ENCODE measurements at places on chromosomes 7 and 10.

DNA sequence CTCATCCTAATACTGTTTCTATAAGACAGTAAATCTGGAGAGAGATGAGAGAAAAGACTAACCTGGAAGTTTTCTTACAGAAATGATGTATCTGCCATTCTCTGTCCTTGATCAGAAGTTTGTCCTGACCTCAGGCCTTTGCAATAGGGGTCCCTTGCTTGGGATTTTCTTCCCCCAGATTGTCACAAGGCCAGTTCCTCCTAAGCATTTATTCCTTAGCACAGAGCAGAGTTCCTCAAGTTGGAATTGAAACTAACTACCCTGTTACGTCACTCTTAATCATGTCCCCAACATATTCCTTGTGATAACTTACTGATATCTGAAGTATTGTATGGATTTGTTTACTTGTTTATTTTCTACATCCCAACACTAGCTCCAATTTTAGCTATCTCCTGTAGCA is 202.1 kb downstream of the COBL start:
- no peak for DNase-seq

- no peak for DNase-seq
Measured at GRCh38 chr7:104093127-104093526, 103.7 kb upstream of the RELN start.

DNA sequence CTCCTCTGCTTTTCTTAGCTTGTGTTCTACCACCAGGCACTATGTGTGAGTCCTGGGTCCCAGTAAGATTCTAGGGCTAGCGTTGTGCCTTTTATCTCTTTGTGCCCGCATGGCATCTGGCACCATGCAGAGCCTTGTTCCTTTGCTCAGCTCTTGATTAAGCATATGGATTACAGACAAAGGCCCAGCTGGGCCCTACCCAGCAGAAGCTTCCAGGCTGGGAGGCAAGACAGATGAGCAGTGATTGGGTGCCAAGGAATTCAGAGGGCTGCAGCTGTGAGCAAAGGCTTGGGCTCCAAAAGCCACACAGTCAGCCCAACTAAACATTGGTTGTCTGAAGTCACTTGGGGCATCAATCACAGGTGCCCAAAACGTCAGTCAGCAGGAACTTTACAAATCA is 2.0 kb downstream of the ACSM6 start:
- DNase-seq: no peak

DNA sequence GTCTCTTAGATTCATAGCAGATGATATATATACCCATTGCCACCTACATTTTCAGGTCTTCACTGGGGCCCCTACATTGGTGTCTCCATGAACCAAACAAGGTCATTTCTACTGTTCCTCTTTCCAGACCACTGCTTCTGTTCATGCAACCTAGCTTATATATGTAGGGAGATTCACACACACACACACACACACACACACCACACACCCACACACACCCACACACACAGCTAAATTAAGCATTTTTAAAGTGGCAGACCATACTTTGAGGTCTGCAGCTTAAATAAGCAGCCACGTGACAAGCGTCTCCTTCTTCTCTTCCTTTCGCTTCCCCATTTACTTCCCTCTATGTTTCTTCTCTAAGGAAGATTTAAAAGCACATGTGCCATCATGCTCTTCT is 70.0 kb upstream of the CC2D2B start:
- DNase-seq: no peak

- no peak for DNase-seq
Measured at GRCh38 chr7:301291-302053, 11.5 kb downstream of the FOXL3 start.

GRCh38 chr7:148201992-148202391 is 388.6 kb upstream of the C7orf33 start:
- no peak for DNase-seq

DNA sequence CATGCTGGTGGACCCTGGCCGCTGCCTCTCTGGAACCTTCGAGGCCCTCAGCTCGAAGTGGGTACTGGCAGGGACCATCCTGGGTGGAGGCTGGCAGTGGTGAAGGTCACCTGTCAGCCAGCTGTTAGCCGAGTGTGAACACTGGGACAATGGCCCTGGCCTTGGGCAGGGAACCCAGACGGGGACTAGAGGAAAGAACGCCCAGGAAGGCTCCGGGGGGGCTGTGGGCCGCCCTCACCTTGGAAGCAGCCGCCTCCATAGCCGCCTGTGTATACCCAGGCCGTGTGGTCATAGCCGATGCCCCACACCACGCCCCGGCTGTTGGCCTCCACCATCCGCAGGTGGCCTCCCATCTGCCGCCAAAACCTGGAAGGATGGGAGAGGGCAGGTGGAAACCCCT is 17.6 kb downstream of the BHLHA15 start:
- no peak for DNase-seq

GRCh38 chr7:1632916-1633785 is 36.9 kb upstream of the ELFN1 start:
- DNase-seq: no peak

DNA sequence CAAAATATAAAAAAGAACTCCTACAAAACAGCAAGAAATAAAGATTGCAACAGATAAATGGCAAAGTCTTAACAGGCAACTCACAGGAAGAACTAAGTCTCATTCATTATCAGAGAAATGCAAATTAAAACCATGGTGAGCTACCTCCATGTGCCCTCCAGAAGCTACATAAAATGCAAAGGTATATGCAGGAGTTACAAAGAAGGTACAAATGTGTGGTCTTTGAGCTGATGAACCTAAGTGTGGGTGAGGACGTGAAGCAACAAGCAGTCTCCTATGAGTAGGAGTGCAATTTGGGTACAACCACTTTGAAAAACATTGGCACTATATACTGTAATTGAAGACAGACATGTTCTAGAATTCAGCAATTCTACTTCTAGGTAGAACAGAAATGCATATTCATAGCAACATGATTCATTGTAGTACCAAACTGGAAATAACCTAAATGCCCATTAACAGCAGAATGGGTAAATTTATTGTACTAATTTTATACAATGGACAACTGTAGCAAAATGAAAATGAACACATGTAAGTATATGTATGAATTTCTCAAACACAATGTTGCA is 61.6 kb upstream of the KCNMA1 start:
- no peak for DNase-seq

DNA sequence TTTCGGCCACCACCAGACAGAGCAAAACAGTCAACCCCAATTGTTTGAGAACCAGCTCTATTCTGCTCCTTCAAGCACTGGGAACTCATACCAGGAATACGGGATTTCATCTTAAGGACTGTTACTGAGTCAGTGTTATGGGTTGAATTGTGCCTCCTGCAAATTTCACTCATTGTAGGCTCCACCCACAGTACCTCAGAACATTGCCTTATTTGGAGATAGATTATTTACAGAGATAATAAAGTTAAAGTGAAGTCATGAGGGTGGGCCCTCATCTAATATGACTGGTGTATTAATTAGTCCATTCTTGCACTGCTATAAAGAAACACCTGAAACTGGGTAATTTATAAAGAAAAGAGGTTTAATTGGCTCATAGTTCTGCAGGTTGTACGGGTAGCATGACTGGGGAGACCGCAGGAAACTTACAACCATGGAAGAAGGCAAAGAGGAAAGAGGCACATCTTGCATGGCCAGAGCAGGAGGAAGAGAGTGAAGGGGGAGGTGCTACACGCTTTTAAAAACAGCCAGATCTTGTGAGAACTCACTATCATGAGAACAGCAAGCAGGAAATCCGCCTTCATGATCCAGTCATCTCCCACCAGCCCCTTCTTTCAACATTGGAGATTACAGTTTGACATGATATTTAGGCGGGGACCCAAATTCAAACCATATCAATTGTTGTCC is 14.3 kb upstream of the ZNF248 start:
- no peak for DNase-seq

DNA sequence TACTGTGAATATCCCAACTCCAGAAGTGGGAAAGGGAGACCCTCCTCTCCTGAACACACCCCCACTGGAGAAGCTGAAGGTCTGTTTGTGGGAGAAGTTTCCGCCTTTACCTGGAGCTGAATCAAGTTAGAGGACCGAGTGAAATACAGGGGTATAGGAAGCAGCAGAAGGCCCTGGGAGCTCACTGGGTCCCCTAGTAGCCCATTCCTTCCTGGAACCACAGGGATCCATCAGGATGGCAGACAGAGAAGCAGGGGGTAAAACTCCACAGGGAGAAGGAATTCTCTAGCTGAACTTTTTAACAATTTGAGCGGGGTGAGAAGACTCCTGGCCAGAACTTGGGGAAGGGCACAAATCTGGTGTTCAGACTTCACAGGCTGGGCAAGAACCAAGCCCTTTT is 275.8 kb downstream of the GRID1 start:
- DNase-seq: no peak

- no peak for DNase-seq
Measured at GRCh38 chr7:130897515-130898419, 163.8 kb upstream of the KLF14 start.

- no peak for DNase-seq
Measured at GRCh38 chr7:17989546-17989945, 38.1 kb downstream of the PRPS1L1 start.

- DNase-seq: no peak
Measured at GRCh38 chr10:637221-637620, 52.2 kb downstream of the DIP2C start.

GRCh38 chr10:51806079-51806835 is 106.9 kb upstream of the CSTF2T start:
- DNase-seq: no peak

DNA sequence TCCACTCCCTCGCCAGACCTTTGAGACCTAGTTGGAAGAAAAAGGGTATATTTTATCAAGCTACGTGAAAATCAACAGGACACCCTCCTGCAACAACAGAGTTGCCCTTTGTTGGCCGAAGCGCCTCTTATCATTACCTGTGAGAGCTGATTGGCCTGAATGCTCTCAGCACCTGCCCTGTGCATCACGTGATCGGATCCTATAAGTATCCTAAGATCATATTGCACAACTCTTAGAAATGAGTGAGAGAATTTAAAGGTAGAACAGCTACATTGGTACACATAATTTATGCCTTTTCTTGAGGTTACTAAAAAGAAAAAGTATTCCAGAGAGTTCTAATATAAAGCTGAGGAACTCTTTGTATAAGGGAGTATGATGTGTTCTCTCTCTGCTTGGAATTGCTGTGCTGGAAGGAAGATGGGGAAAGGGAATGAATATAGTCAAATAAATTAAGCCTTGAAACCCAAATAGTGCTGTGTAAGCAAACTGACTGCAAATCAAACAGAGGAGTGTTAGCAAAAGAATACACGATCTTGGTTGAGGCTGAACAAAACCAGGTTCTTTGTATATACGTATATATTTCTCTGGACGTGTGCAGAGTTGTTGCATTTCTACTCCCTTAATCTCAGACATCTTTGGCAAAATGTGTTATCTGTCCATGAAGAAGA is 69.3 kb downstream of the LRRC4 start:
- no peak for DNase-seq

DNA sequence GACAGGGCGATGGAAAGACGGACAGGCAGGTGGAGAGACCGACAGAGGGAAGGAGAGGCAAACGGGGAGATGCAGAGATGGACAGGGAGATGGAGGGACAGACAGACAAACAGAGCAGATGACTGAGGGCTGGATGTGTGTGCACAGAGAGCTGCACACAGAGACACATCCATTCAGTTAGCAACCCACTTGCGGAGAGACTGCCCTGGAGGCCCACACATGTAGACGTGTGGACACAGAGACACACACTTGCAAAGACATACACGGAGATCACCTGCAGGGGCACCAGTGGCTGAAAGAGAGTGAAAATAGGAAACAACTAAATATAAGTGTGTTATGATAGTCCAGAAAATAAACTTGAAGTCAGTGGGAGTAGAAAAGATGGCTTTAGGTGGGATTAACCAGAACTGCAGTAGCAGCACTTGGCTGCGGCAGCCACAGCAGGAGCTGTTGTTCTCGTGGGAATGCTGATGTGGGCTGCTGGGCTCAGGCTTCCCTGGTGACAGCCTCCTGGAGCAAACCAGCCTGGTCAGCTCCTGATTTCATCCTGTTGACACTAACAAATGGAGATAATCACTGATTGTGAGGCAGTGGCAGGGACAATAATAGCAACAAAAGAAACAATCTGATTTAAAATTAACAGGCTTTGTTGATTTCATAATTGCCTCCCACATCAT is 134.1 kb downstream of the CCNY start:
- DNase-seq: no peak

GRCh38 chr10:107739951-107740350 is 575.4 kb upstream of the SORCS1 start:
- no peak for DNase-seq

- DNase-seq: no peak
Measured at GRCh38 chr7:85521108-85521694, 334.3 kb upstream of the SEMA3D start.

DNA sequence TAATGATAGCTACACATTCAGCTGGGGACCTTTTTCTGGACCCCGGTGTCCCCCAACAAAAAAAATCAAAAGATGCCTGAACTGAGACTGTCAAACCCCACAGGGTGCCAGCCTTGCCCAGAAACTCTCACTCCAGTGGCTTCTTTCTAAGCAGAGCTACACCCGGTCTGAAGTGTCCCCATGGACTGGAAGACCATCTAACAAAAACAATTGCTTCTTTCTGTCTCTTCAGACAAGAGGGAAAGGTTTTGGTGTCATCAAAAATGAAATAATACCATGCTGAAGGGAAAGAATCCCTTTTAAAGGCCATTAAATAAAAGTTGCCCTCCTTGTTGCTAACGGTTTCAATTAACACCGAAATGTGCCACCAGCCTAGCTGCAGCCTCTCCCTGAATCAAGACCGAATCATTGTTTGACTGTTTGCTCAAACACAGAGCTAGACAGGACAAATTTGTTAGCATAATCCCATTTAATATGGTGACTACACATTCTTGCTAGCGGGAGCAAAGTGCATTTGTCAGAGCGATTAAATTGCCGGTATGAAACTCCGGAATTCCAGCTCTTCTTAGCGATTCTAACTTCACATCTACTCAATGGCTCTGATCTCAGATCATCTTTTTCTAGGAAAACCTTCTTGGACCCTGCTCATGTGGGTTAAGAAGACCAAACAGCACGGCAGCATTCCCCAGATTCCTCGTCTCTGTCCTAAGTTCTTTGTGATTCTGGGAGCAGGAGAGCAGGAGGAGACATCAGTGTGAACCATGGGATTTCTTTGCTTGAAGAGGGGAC is 397.5 kb upstream of the PRKCQ start:
- DNase-seq: no peak

GRCh38 chr7:13090959-13091358 is 403.5 kb downstream of the ARL4A start:
- no peak for DNase-seq
